Cortex of kidney (tissue), 1 donor: ENCODE measurements at places on chromosomes 3 and 15.

DNA sequence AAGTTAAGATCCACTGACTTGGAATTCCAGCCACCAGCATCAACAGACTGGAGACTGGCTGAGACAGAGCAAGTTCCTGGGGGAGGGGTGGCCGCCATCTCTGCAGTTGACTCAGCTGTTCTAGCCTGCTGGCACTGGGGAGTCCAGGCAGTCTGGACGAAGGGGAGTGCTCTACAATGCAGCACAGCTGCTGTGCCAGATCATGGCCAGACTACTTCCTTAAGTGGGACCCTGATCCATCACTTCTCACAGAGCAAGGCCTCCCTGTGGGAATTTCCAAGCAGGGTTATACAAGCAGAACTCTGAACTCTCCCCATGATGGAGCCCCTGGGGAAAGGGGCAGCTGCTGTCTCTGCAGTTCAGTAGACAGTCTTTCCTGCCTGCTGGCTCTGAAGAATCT lies 35.2 kb downstream of the PYGO1 start:
- DNase-seq = no peak

GRCh38 chr15:42735382-42736165 lies 1.4 kb downstream of the CDAN1 start:
- DNase-seq = no peak

DNA sequence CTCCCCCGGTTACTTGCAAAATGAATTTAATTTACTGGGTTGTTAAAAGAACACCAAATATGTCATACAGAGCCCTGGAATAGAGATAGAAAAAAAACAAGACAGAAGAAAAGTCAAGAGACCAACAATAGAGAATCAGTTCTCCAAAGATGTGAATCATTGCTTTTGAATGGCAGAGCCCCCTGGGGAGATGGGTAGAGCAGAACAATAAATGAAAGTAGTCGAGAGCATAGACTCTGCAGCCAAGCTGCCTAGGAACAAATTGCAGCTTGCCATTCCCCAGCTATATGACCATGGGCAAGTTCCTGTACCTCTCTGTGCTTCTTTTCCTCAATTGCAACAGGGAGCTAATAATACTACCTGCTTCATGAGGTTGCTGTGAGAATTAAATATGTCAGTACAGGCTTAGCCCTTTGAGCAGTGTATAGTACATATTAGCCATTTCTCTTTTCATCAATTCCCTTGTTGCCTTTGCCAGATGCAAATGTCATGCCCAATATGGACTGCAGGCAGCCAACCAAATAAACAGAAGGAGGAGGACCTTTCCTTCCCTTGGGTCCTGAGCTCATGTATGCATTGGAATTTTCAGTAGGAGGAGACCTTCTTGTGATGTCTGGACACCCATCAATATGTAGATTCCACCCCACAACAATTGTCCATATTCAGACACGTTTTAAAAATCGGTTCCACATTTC lies 25.0 kb upstream of the BFSP2 start:
- no peak for DNase-seq

GRCh38 chr15:25690673-25691543 lies 172.2 kb downstream of the ATP10A start:
- no peak for DNase-seq
